ENCODE measurements at places on chromosomes 16 and 17.
A peak's percentile ranks its signal among the peaks of the same experiment; 100 is the strongest.

DNA sequence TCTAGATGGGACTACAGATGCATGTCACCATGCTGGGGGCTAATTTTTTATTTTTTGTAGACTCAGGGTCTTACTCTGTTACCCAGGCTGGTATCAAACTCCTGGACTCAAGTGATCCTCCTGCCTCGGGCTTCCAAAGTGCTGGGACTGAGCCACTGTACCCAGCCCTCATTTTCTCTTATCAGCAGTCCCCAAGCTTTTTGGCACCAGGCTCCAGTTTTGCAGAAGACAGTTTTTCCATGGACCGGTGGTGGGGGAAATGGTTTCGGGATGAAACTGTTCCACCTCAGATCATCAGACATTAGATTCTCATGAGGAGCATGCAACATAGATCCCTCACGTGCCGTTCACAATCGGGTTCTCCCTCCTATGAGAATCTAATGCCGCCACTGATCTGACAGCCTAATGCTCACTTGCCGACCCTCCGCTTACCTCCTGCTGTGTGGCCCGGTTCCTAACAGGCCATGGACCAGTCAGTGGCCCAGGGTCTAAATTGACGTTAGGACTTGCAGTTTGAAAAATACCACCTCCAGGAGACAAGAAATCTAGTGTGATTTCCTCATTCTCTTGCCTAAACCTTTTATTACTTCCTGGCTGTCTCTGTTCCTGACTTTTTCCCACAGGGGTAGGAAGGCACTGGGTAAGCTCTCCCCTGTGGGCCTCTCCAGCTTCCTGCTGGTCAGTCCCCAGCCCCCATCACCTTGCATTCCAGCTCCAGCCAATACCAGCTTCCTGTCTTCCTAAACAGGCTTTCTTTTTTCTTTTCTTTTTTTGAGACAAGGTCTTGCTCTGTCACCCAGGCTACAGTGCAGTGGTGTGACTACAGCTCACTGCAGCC, 9.3 kb upstream of the CNP start:
- H3K36me3 ChIP-seq, result no peaks in the 10 kb centered on the region
- no peaks in the 10 kb centered on the region for H3K27me3 ChIP-seq
- H3K4me1 ChIP-seq, result no peaks in the 10 kb centered on the region
- H3K4me3 ChIP-seq, result no peak overlapping the region

- DNase-seq, result no peak
- H3K36me3 ChIP-seq, result peaks cover 10% of the 10 kb centered on the region
- H3K4me3 ChIP-seq, result no peak overlapping the region
- no peak overlapping the region for H3K27ac ChIP-seq
- peaks cover 3% of the 10 kb centered on the region for H3K4me1 ChIP-seq
Measured at GRCh38 chr16:31488468-31489297, 5.8 kb downstream of the SLC5A2 start.

- H3K4me1 ChIP-seq, result no peaks in the 10 kb centered on the region
- no peak for DNase-seq
- no peak overlapping the region for H3K4me3 ChIP-seq
- no peaks in the 10 kb centered on the region for H3K36me3 ChIP-seq
Measured at GRCh38 chr16:87101903-87102302, 215.3 kb downstream of the C16orf95 start.

- DNase-seq, result peak; percentile 34
Measured at GRCh38 chr16:57728336-57729181, 7.0 kb upstream of the KATNB1 start.

GRCh38 chr17:60720763-60721531, 43.3 kb downstream of the BCAS3 start:
- H3K36me3 ChIP-seq, result no peaks in the 10 kb centered on the region
- no peaks in the 10 kb centered on the region for H3K27me3 ChIP-seq

GRCh38 chr16:5024632-5025031, 9.1 kb downstream of the NAGPA start:
- no peak overlapping the region for H3K4me3 ChIP-seq

GRCh38 chr17:17043461-17044271, 1.4 kb downstream of the MPRIP start:
- peak overlapping the region; percentile 80 for H3K27ac ChIP-seq
- peak; percentile 24 for DNase-seq
- peak overlapping the region; percentile 93 for H3K4me3 ChIP-seq
- no peaks in the 10 kb centered on the region for H3K27me3 ChIP-seq
- no peaks in the 10 kb centered on the region for H3K36me3 ChIP-seq

- peak overlapping the region; percentile 66 for H3K4me3 ChIP-seq
- peak overlapping the region; percentile 92 for H3K27ac ChIP-seq
- H3K27me3 ChIP-seq, result no peaks in the 10 kb centered on the region
- DNase-seq, result peak; percentile 86
- H3K4me1 ChIP-seq, result peaks cover 80% of the 10 kb centered on the region
- H3K36me3 ChIP-seq, result peaks cover 24% of the 10 kb centered on the region
Measured at GRCh38 chr17:77400445-77400870, 259.7 kb downstream of the SEC14L1 start.

DNA sequence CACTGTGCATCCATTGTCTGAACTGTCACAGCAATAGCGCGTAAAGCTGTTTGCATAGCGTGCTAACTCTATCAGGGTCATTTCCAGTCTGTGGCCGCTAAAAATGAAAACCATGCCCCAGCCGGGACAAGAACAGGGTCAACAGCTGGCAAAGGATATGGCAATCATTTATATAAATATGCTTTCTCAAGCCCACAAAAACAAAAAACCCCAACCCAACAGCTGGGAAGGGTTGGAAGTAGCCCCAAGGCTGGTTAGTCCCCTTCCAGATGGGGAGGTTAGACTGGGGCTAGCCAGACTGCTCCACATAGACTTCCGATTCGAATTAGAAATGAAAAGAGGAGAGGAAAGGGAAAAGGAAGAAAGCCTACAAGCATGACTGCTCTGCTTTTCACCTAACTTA, 203.3 kb upstream of the TBX2 start:
- no peak overlapping the region for H3K27ac ChIP-seq
- H3K4me3 ChIP-seq, result no peak overlapping the region
- DNase-seq, result no peak
- H3K36me3 ChIP-seq, result no peaks in the 10 kb centered on the region

DNA sequence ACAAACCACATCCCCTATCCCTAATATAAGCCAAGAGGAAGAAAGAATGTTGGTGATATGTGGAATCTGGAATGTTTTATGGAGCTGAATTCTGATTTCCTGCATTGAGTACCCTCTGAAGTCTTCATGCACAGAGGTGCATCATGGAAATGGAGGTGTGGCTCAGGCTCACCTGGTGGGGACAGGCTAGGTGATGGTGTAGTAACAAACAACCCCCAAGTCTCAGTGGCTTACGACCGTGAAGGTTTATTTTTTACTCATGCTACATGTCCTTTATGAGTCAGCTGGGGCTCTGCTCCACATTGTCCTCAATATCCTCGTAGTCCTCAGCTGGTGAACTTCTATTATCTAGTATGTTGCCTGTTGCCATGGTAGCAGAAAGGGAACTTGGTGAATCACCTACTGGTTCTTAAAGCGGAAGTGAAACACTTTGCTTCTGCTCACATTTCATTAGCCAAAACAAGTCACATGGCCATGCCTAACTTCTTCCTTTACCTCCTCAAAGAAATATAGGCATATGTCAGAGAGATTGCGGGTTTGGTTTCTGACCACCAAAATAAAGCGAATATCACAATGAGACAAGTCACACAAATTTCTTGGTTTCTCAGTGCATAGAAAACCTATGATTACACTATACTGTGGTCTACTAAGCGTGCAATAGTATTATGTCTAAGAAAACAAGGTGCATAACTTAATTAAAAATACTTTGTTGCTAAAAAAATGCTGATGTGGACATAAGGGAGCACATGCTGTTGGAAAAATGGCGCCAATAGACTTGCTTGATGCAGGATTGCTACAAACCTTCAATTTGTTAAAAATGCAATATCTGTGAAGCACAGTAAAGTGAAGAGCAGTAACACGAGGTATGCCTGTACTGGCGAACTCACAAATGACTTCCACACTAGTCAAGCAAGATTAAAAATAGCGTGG, at the start of gene PMFBP1:
Gene PMFBP1, minus strand, starts transcription at position 51 of the 930 bp plus-strand sequence. CDS start 947 bp downstream, outside the sequence.
- no peaks in the 10 kb centered on the region for H3K27me3 ChIP-seq
- H3K27ac ChIP-seq, result no peak within 1 kb of the TSS

DNA sequence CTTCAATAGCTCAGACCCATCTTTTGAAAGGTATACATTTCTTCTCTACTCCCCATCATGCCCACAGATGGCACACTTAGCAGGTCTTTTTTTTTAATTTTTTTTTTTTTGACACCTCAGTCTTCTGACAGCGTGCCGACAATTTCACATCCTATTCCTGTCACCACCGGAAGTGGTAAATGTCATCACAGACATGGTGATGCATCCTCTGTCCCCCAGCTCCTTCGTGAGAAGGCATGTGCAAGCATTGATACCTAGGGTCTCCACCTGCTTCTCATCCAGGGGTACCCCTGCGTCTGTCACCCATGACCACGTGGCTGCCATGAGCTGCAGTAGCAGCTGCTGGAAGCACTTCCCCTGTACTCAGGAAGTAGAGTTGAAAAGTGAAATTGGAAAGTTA, 35.6 kb downstream of the ELAC2 start:
- peak; percentile 12 for DNase-seq
- H3K4me3 ChIP-seq, result no peak overlapping the region

DNA sequence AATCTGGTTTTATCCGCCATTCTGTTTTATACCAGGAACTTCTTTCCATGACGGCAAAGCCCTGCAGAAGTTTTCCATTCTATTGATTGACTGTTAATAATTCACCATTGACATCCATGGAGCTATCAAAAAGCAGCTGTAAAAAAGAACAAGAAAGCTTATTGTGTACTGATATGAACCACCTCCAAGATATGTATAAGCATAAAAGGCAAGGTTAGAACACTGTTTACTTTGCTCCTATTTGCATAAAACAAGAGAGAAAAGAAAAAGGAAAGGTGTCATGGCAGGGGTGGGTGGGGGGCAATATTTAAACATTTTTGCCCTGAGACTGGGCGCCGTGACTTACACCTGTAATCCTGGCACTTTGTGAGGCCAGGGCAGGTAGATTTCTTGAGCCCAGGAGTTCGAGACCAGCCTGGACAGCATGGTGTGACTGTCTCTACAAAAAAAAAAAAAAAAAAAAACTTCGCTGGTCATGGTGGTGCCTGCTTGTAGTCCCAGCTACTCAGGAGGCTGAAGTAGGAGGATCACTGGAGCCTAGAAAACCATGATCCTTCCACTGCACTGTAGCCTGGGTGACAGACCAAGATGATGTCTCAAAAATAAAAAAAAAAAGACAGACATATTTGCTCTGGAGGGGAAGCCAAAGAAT, 52.5 kb downstream of the TMEM114 start:
- H3K36me3 ChIP-seq, result no peaks in the 10 kb centered on the region
- H3K27ac ChIP-seq, result no peak overlapping the region
- H3K27me3 ChIP-seq, result peaks cover 7% of the 10 kb centered on the region
- no peak for DNase-seq

- DNase-seq, result peak; percentile 75
- peaks cover 6% of the 10 kb centered on the region for H3K4me1 ChIP-seq
- H3K27me3 ChIP-seq, result no peaks in the 10 kb centered on the region
- H3K4me3 ChIP-seq, result no peak overlapping the region
- no peaks in the 10 kb centered on the region for H3K36me3 ChIP-seq
Measured at GRCh38 chr16:31695667-31696066, 168.0 kb downstream of the AHSP start.

- DNase-seq, result no peak
- no peak overlapping the region for H3K27ac ChIP-seq
- no peaks in the 10 kb centered on the region for H3K27me3 ChIP-seq
- peaks cover 51% of the 10 kb centered on the region for H3K36me3 ChIP-seq
Measured at GRCh38 chr17:66460558-66460957, 158.1 kb downstream of the PRKCA start.

GRCh38 chr16:65510850-65511249, 389.0 kb upstream of the CDH11 start:
- no peaks in the 10 kb centered on the region for H3K4me1 ChIP-seq
- H3K27me3 ChIP-seq, result no peaks in the 10 kb centered on the region
- no peak overlapping the region for H3K4me3 ChIP-seq

DNA sequence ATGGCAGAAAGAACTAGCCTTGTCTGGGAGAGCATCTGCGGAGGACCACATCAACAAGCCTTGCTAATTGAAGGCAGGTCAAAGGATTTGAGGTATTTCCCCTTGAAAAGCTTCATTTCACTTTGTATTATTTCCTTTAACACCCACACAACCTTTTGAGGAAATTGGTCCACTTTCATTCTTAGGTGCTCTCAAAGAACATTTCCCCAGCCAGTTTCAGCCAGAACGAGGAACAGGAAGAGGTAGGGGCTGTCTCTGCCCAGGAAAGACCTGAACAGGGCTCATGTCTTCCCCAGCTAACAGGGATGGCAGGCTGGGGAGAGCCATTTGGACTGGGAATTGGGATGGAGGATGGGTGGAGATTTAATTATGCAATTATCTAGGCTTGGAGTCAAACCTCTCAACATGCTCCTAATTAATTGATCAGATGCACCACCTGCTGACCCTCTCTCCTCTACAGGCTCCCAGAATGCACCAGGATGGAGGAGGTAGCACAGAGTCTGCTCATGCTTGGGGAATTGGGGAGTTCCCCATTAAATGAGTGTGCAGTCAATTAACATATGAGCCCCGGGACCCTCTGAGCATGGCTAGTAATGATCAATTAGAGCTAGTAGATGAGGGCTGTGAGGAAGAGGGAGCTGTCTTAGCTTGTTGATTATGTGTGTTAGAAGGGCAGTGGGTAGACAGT, 84.6 kb downstream of the GP2 start:
- H3K4me3 ChIP-seq, result no peak overlapping the region
- H3K4me1 ChIP-seq, result no peaks in the 10 kb centered on the region
- no peak overlapping the region for H3K27ac ChIP-seq
- no peaks in the 10 kb centered on the region for H3K36me3 ChIP-seq

DNA sequence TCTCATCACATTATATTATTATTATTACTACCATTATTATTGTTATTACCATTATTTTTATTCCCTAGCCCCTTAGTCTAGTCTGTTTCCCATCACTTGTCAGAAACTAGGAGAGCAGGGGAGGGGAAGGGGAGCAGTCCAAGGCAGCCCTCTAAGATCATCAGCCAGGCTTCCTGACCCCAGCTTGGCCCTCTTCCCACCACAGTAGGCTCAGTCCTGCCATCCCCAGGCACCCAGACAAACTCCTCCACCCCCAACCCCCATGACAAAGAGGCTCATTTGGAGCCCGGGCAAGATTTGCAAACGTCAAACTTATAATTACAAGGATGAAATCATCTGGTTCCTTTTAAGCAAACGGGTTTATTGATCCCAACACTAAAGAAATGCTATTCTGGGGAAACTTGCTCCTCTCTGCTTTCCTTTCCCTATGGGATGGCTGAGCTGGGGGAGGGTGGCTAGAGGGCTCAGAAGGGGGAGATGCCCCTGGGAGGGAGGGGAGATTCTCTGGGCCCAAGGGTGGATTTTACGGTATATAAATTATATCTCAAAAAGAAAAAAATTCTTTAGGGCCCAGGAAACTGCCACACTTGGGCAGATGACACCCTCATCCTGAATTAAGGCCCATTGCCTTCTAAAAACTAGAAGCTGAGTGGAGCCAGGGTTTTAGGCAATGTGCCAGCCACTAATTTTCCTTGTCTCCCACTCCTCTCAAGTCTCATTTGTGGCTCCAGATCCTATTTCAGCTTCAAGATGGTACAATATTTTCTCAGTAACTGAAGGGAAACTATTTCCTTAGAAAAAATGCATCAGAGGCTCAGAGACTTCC, 4.4 kb upstream of the CBFB start:
- peaks cover 19% of the 10 kb centered on the region for H3K4me1 ChIP-seq
- DNase-seq, result no peak
- H3K27me3 ChIP-seq, result no peaks in the 10 kb centered on the region
- no peaks in the 10 kb centered on the region for H3K36me3 ChIP-seq
- no peak overlapping the region for H3K4me3 ChIP-seq

- H3K27me3 ChIP-seq, result no peaks in the 10 kb centered on the region
- H3K4me1 ChIP-seq, result peaks cover 25% of the 10 kb centered on the region
- peak overlapping the region; percentile 87 for H3K27ac ChIP-seq
- peak; percentile 72 for DNase-seq
Measured at GRCh38 chr17:75822119-75822799, 21.9 kb downstream of the UNC13D start.

GRCh38 chr16:11676799-11677198, 8.5 kb downstream of the SNN start:
- H3K36me3 ChIP-seq, result peaks cover 18% of the 10 kb centered on the region
- H3K27me3 ChIP-seq, result no peaks in the 10 kb centered on the region
- H3K27ac ChIP-seq, result peak overlapping the region; percentile 72
- peaks cover 74% of the 10 kb centered on the region for H3K4me1 ChIP-seq
- no peak overlapping the region for H3K4me3 ChIP-seq

All from activated CD8-positive, alpha-beta T cell treated with anti-CD3 and anti-CD28 coated beads for 36 hours (primary cell).